ENCODE measurements at places on chromosomes 7 and 10.

- no peak for DNase-seq
Observed at GRCh38 chr10:51462076-51462779, 237.2 kb downstream of the CSTF2T start.

- no peak for DNase-seq
Observed at GRCh38 chr7:109456116-109456515, 886.4 kb downstream of the DNAJB9 start.

DNA sequence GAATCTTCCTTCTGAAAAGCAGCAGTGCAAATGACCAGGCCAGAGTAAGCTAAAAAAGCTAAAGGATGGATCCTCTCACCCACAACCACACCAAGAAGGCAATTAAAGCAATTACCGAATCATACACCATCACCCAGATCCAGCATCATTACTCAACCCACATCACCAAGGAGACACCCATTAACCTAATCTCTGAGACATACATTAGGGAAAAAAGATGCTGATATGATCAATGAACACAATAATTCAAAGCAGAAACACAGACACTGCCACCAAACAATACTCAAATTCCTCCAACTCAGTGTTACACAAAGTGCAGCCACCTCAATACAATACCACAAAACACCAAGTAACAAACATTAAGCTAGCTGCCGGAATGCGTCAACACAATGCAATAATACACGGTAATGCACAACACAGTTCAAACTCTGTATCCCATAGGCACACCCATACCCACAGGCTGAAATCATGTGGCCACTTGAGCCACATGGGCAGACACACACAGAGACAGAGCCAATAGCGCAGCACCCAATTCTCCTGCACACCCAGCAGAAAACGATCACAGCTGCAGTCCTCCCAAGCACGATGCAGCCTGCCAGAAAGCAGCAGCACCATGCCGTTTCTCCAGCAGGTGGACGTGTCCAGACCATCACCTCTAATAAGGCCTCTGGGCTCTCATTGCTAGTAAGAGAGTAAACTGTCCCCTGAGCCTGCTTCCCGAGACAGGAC is 21.5 kb downstream of the PAX2 start:
- no peak for DNase-seq

DNA sequence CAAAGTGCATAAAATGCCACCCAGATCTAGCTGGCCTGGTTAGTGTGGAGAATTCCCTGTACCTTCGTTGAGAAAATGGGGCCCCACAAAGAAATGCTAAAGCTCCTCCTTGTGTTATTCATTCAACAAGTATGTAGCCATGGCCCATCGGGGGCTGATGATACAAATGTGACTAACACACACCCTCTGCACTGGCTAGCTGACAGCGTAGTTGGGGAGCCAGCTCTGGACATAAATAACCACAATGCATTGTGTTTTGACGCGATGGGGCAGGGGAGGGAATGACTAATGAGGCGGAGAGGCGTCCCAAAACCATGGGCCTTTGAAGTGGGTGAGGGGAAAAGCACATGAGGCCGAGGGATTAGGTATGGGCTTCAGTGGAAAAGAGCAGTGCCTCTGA is 28.2 kb upstream of the ASL start:
- no peak for DNase-seq

GRCh38 chr10:91976317-91977051 is 52.9 kb downstream of the BTAF1 start:
- no peak for DNase-seq

- no peak for DNase-seq
Observed at GRCh38 chr10:119821182-119821581, 51.5 kb downstream of the MCMBP start.

DNA sequence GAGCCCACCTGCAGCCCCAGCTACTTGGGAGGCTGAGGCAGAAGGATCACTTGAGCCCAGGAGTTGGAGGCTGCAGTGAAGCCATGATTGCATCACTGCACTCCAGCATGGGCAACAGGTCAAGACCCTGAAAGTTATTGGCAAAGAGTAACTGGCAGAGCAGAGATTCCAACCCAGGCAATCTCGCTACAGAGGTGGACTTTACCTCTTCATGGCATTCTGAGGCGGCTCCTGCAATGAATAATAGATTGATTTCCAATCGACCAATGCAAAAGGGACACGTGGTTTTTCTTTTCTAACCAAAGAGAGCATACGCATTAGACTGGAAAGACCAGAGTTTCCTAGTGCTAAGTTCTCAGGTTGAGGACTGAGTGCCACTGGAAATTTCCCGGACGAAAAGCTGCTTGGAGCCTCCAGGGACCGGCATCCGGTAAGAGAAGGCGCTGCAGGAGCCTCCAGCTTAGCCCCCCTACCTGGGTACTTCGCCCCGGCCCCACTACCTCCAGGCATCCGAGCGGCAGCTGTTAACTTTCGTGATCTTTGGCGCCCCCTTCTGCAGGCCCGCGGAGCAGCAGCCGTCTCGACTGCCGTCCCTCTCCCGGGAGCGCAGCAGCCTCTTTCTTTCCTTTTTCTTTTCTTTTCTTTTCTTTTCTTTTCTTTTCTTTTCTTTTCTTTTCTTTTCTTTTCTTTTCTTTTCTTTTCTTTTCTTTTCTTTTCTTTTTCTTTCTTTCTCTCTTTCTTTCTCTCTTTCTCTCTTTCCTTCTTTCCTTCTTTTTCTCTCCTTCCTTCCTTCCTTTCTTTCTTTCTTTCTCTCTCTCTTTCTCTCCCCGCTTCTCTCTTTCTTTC is 4.1 kb downstream of the MBLAC1 start:
- peak; percentile 86 for DNase-seq

DNA sequence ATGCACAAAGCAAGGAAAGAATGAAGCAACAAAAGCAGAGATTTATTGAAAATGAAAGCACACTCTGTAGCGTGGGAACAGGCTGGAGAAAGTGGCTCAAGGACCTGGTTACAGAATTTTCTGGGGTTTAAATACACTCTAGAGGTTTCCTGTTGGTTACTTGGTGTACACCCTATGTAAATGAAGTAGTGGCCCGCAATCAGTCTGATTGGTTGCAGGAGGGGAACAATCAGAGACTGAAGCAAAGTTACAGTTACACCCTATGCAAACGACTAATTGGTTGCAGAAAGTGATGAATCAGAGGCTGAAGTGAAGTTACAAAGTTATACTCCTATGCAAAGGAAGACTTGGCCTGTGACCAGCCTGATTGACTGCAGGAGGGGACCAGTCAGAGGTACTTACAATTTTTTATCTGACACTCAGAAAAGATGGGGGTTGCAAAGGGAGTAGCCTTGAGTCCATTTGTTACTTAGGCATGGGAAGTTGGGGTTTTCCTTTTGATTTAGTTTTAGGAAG is 3.6 kb upstream of the MTPN start:
- DNase-seq: peak; percentile 6

DNA sequence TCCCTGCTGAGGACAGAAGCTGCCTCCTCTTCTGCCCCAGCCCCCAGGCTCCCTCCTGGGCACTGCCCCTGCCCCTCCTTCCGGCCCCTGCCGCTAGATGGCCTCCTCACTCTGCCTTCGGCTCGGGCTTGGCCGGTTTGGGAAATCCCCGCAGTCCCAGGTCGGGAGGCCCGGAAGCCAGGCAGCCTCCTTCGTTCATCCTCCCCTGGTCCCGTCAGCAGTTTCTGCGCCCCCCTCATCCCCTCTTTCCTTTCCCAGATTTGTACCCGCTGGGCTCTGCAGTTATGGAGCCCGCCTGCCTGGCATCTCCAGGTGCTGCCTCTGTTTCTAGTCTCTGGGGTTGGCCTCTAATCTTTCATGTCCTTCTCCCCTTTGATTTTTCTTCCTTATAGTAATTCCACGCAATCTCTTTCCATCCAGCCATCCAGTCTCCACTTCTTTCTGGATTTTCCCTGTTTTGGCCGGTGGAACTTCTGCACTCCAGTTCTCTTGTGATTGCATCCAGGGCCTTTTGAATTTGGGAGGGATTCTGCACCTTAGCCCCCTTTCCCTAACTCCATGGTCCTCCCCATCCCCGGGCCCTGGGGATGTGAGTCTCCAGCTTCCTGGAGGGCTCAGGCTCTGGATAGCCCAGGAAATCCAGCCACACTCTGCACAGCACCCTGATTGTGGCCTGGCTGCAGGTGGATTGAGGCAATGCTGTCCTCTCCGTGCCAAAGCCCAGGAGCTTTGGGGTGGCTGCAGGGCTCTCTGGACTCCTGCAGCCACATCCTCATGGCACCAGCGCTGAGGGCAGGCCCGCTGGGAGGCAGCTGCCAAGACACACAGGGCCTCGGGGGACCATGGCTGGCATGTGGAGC is 3.3 kb upstream of the SHH start:
- no peak for DNase-seq

- DNase-seq: no peak
Observed at GRCh38 chr7:12385364-12385786, 18.3 kb downstream of the VWDE start.

GRCh38 chr7:79515358-79515757 is 61.9 kb upstream of the MAGI2 start:
- no peak for DNase-seq

- DNase-seq: no peak
Observed at GRCh38 chr7:38016567-38016966, 96.1 kb downstream of the EPDR1 start.

DNA sequence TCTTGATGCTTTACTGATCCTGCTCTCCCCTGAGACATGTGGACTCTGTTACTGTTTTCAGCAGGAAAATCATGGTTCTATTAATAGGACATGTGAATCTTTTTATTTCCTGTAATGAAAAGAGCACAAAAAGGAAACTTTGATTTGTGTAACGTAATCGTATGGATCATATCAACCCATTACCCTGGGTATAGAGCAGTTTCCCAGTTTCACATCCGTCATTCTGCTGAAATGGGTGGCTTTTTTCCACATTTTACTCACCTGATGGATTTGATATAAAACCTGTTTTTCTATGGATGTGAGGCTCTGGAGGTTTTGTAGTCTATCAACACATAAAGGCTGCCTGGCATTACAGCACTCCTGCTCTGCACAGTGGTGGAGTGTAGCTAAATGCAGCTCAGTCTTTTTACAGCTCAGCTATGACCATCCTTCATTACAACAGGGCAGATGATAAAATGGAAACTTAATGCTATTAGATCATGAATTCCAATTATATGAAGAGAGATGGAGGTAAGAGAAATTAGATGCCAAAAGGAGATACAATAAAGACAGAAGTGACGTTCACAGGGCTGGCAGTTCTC is 486.3 kb upstream of the C7orf33 start:
- no peak for DNase-seq

GRCh38 chr7:4638781-4639575 is 43.1 kb upstream of the FOXK1 start:
- no peak for DNase-seq

- DNase-seq: no peak
Observed at GRCh38 chr10:71877821-71878220, 26.8 kb upstream of the PSAP start.

DNA sequence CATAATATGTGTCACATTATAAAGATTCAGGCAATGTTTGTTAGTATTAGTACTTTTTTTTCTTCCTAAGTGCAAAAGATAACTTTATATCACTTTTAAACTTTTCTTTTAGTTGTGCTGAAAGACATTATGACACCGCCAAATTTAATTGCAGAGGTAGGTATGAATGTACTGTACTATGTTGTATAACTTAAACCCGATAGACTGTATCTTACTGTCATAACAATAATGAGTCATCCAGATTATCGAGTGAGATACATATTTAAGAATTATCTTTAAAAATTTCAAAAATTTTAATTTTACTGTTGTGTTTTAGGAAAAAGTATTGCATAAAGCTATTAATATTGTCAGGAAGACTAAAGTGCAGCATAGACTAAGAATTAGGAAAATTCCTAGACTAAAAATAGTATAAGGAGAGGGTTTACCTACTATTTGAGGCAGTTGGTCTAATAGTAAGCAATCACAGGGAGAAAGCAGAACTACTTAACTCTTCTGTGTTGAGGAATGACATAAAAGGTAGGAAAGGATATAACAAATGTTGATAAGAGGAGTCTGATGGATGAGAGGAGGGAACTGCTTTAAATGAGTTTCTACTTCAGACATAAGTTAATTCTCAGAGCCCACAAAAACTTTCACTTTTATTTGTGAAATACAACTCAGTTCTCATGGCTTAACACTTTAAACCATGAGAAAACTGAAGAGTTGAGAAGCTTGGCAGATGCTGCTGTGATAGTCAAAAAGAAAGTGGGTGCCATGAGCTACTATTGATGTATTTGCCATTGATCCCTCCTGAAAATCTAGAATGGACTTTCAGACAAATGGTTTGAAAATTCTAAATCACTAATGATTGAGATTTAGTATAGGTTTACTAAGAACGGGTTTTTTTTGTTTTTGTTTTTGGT is 67.8 kb downstream of the PTEN start:
- no peak for DNase-seq

- DNase-seq: no peak
Observed at GRCh38 chr10:91049988-91050360, 129.1 kb upstream of the ANKRD1 start.

DNA sequence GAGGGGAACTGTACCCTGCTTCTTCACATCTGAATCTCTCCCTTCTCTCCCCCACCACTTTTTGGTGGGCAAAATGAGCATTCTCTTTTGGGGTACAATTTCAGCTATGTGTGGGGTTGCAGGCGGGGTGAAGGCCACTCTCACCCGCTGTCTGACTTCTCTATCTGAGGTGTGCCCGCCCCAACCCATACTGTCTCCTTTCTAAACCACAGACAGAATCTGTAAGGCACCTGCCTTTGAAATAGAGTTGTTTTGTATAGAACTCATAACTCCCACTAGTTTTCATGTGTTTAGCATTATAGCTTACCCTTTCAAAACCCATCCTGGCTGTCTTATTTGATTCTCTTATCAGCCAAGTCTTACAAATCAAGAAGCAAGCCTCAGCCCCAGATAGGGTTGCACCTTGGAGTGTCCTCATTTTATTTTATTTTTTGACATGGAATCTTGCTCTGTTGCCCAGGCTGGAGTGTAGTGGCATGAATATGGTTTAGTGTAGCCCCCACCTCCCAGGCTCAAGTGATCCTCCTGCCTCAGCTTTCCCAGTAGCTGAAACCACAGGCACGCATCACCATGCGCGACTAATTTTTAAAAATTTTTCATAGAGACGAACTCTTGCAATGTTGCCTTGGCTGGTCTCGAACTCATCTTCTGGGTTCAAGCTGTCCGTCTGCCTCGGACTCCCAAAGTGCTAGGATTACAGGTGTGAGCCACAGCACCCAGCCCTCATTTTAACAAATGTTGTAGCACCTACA is 11.9 kb downstream of the TSPAN14 start:
- DNase-seq: no peak

DNA sequence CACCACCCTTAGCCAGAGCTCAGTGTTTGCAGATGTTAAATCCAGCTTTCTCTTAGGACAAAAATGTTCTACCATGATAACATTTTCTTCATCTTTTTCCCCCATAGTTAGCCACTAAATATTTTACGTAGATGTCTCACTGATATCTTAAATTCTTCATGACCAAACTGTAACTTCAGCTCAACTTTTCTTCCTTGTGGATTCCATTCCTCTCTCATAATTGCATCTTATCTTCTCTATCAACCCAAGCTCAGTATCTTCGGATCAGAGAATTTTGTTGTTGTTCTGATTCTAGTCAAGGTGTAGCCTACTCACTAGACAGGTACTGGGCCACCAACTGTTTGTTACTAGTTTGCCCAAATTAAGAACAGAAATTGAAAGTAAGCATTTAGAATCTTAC is 60.2 kb downstream of the SHOC2 start:
- no peak for DNase-seq

GRCh38 chr10:47178537-47179290 is 121.3 kb upstream of the GDF10 start:
- no peak for DNase-seq
